Activated T-helper 2 cell treated with anti-CD3 and anti-CD28 coated beads, Interferon-gamma antibody, Interleukin-2, Interleukin-4, amounts not matched to agents 10 μg/mL and 5 μg/mL and 100 μg/mL, durations not matched to agents 14 hours and 24 hours and 36 hours (primary cell): ENCODE measurements at places on chromosomes 6 and 20.
A peak's percentile ranks its signal among the peaks of the same experiment; 100 is the strongest.

GRCh38 chr6:86683132-86683908 is 254.0 kb upstream of the HTR1E start:
- no peak overlapping the region for H3K27ac ChIP-seq
- no peaks in the 10 kb centered on the region for H3K27me3 ChIP-seq
- H3K4me3 ChIP-seq: no peak overlapping the region

DNA sequence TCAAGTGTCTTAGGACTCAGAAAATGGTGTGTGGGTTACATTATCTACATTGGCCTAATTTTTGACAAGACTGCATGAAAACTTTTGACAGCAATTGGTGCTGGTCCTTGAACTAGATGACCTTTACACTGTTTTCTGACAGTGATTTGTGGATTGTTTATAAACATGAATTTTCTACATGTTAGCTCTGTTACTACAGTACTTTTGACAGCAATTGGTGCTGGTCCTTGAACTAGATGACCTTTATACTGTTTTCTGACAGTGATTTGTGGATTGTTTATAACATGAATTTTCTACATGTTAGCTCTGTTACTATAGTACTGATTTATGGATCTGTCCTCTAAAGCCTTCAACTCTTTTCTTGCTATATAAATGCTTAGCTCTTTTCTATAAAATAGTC is 16.7 kb downstream of the KCTD20 start:
- H3K4me1 ChIP-seq: peaks cover 17% of the 10 kb centered on the region
- H3K4me3 ChIP-seq: no peak overlapping the region
- no peak overlapping the region for H3K27ac ChIP-seq

- DNase-seq: no peak
- no peak overlapping the region for H3K27ac ChIP-seq
- no peaks in the 10 kb centered on the region for H3K4me1 ChIP-seq
- H3K27me3 ChIP-seq: no peaks in the 10 kb centered on the region
- no peak overlapping the region for H3K4me3 ChIP-seq
- H3K36me3 ChIP-seq: no peaks in the 10 kb centered on the region
Observed at GRCh38 chr20:7392542-7393206, 547.6 kb downstream of the HAO1 start.

GRCh38 chr20:1622450-1622849 is 2.6 kb upstream of the SIRPB1 start:
- H3K27me3 ChIP-seq: no peaks in the 10 kb centered on the region
- peak overlapping the region; percentile 42 for H3K27ac ChIP-seq
- no peak for DNase-seq
- H3K4me1 ChIP-seq: peaks cover 72% of the 10 kb centered on the region
- H3K36me3 ChIP-seq: peaks cover 38% of the 10 kb centered on the region
- no peak overlapping the region for H3K4me3 ChIP-seq

DNA sequence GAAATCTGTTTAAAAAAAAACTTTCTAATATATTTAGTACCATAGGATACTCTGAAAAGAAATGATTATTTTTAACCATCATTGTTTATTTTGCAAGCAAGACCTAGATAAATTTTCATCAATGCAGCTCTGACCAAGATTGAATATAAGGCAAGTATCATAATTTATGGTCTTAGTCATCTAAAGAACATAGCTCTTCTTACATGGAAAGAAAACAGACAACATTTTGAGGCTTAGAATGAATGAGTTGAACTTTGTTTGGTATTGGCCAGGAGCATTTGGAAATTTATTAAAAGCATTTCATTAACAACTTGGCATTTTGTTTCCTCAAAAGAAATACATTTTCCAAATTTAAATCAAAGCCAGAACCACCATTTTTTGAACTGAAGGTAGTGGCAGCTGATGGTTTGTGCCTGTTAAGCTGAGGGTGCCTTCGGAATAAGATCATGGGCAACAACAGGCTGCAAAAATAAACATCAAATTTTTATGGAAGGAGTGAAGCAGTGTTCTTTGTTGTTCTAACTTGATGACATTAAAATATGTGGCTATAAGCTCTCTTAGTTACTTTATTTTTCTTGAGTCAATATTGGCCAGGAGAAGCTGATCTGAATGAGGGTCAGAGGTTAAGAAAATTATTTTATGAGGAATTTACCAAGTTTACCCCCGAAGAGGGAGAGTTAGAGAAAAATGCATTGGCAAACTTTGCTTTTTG is 6.7 kb upstream of the ATXN1 start:
- H3K36me3 ChIP-seq: peaks cover 16% of the 10 kb centered on the region
- no peak for DNase-seq
- no peak overlapping the region for H3K4me3 ChIP-seq
